ENCODE measurements at places on chromosomes 3 and 15. TPM values are rescaled to one million over a fixed set of nuclear protein-coding genes. Genes with fewer than 3 reads are reported as not detected.

Gene CLRN1
- total RNA-seq, result not detected

Gene NMNAT3
- 1.2 TPM for total RNA-seq

DNA sequence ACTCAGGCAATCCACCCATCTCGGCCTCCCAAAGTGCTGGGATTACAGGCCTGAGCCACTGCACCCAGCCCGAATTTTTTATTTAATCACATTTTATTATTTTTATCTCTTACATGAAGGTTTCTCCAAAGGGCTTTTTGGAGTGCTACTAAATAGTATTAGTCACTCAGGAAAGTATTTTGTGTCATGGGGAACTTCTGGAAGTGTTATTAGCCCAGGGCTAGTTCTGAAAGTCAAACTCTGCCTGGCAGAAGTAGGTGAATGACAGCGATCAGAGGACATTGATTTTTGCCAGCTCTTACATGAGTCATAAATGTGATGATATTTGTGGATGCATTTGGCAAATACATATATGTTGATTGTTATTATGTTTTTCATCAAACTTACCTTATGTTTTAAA, 48.7 kb downstream of the ZPLD1 start:
- peaks cover 10% of the 10 kb centered on the region for H3K27me3 ChIP-seq
- DNase-seq, result no peak
- H3K27ac ChIP-seq, result no peak overlapping the region
- no peaks in the 10 kb centered on the region for H3K36me3 ChIP-seq
- no peak overlapping the region for H3K4me3 ChIP-seq
- peaks cover 2% of the 10 kb centered on the region for H3K4me1 ChIP-seq

Gene HTR3E
- not detected for total RNA-seq

- no peak for DNase-seq
- no peak overlapping the region for H3K4me3 ChIP-seq
- no peaks in the 10 kb centered on the region for H3K4me1 ChIP-seq
- H3K36me3 ChIP-seq, result no peaks in the 10 kb centered on the region
- no peak overlapping the region for H3K27ac ChIP-seq
Observed at GRCh38 chr3:73557986-73558726, 66.6 kb downstream of the PDZRN3 start.

DNA sequence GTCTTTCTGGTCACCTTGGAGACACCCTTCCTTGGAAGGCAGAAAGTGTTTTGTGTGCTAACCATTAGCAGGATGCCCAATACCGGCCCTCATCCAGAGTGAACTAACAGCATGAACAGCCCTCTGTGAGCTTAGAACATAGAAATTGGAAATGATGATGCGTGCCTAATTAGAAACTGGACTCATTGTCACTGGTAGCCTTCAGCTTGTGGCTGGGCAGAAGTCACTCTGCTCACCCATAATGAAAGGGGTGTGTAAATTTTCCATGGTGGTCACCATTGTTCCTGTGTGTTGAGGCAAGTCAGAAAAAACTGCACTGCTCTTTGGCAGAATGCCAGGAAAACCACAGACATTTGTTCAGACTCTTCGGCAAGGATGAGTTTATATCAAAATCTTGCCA, 74.7 kb upstream of the CNTN4 start:
- H3K36me3 ChIP-seq, result no peaks in the 10 kb centered on the region
- H3K27ac ChIP-seq, result no peak overlapping the region

Gene MESP2
- not detected for total RNA-seq

DNA sequence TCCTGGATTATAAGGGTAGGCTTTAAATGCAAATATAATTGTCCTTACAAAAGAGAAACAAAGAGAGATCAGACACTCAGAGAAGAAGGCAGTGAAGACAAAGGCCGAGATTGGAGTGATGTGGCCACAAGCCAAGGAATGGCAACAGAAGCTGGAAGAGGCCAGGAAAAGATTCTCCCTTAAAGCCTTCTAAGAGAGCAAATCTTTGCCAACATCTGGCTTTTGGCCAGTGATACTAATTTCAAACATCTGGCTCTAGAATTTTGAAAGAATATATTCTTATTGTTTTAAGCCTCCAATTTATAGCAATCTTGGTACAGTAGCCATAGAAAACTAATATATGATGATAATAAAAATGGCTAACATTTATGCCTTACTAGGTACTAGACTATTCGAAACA, 615.8 kb upstream of the ZNF385D start:
- H3K4me3 ChIP-seq, result no peak overlapping the region
- no peaks in the 10 kb centered on the region for H3K36me3 ChIP-seq
- H3K27ac ChIP-seq, result no peak overlapping the region
- peaks cover 10% of the 10 kb centered on the region for H3K27me3 ChIP-seq
- H3K4me1 ChIP-seq, result no peaks in the 10 kb centered on the region

- H3K36me3 ChIP-seq, result no peaks in the 10 kb centered on the region
- no peak for DNase-seq
- no peak overlapping the region for H3K4me3 ChIP-seq
- H3K27me3 ChIP-seq, result no peaks in the 10 kb centered on the region
Observed at GRCh38 chr3:97575742-97576141, 188.8 kb upstream of the ARL6 start.

DNA sequence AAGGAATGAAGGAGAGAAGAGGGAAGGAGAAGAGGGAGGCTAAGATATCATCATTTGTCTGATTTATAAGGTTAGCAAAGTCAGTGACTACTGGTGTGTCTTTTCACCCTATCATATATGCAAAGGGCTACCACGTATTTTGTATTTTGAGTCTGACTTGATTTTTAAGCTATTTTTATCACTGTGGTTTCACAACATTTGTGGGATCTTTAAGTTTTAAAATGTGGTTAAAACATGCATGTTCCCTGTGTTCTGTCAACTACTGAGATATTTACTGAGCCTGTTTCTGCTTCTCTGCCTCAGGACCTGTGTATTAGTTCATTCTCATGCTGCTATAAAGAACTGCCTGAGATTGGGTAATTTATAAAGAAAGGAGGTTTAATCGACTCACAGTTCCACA, 22.5 kb upstream of the SPTSSB start:
- DNase-seq, result no peak
- peaks cover 68% of the 10 kb centered on the region for H3K27me3 ChIP-seq
- H3K4me3 ChIP-seq, result no peak overlapping the region
- H3K4me1 ChIP-seq, result peaks cover 32% of the 10 kb centered on the region
- no peak overlapping the region for H3K27ac ChIP-seq

- no peak overlapping the region for H3K27ac ChIP-seq
- peaks cover 56% of the 10 kb centered on the region for H3K27me3 ChIP-seq
- no peaks in the 10 kb centered on the region for H3K36me3 ChIP-seq
- no peak for DNase-seq
- no peak overlapping the region for H3K4me3 ChIP-seq
- peaks cover 9% of the 10 kb centered on the region for H3K4me1 ChIP-seq
Observed at GRCh38 chr3:57157545-57157944, 7.6 kb downstream of the IL17RD start.

DNA sequence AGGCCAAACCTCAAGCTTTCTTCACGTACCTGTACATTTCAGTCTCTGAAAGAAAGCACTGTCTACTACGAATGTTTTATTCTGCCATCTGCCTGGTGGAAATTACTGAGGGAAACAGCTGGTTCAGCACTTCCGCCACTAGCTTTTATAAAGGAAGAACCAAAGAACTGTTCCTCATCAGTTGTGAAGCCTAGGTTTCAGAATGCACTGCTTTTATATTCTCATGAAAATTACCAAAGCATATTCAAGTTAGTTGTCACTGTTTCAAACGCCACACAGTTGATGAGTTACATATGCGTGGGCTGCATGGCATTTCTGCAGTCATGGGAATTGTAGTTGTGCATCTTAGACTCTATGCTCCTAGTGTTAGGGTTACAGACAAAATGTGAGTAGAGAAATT, 21.5 kb upstream of the ZBTB38 start:
- no peak overlapping the region for H3K27ac ChIP-seq
- no peak overlapping the region for H3K4me3 ChIP-seq
- no peak for DNase-seq

DNA sequence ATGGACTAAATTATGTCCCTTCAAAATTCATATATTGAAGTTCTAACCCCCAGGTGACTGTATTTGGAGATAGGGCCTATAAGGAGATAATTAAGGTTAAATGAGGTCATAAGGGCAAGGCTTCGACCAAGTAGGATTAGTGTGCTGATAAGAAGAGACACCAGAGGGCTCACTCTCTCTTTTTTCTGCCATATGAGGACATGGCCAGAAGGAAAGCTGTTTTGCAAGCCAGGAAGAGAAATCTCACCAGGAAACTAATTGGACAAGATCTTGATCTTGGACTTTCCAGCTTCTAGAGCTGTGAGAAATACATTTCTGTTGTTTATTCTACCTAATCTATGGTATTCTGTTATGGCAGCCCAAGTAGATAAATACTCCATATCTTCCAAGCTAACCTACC, 503.6 kb upstream of the NAALADL2 start:
- H3K27me3 ChIP-seq, result no peaks in the 10 kb centered on the region
- no peaks in the 10 kb centered on the region for H3K4me1 ChIP-seq
- no peaks in the 10 kb centered on the region for H3K36me3 ChIP-seq
- no peak for DNase-seq
- H3K27ac ChIP-seq, result no peak overlapping the region

DNA sequence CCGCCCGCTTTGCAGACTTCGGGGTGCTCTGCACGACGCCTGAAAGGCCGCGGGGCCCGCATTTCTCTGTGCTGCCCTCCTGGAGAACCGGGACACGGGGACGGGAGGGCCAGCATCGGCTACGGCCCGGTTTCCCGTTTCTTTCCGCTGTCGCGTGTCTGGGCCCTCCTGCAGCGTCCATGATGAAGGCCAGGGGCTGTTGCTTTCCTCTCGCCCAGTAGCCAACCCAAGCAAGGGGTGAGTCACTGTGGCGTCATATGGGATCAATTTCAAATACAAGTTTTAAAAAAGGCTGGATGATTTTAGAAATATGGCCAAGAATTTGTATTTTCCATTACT, 435 bp downstream of the SLC35G2 start:
- H3K27ac ChIP-seq, result no peak overlapping the region
- DNase-seq, result no peak
- peaks cover 19% of the 10 kb centered on the region for H3K4me1 ChIP-seq
- H3K27me3 ChIP-seq, result peaks cover 37% of the 10 kb centered on the region
- H3K4me3 ChIP-seq, result peak overlapping the region; percentile 82

GRCh38 chr3:74039105-74039504, 414.4 kb upstream of the PDZRN3 start:
- H3K27me3 ChIP-seq, result no peaks in the 10 kb centered on the region
- no peak overlapping the region for H3K27ac ChIP-seq
- no peak overlapping the region for H3K4me3 ChIP-seq
- no peaks in the 10 kb centered on the region for H3K4me1 ChIP-seq
- DNase-seq, result no peak
- H3K36me3 ChIP-seq, result no peaks in the 10 kb centered on the region

DNA sequence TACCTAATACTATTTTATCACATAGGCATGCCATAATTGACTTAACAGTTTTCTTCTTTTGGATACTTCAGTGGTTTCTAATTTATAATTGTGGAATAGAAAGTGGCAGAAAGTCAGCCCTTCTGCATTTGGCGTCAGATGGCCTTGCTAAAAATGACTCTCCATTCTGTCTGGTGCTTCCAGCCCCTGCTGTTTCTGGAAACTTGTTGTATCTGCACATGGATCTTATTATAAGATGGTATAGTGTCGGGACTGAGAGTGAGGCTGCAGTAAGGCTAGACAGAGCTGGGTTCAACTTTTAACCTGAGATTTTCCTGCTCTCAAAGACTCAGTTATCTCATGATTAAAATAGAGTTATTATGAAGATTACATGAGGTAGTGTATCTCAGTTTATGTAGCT, 74.8 kb upstream of the WDR72 start:
- no peak for DNase-seq
- H3K4me1 ChIP-seq, result no peaks in the 10 kb centered on the region
- H3K27me3 ChIP-seq, result no peaks in the 10 kb centered on the region
- no peak overlapping the region for H3K27ac ChIP-seq
- no peaks in the 10 kb centered on the region for H3K36me3 ChIP-seq
- H3K4me3 ChIP-seq, result no peak overlapping the region

- H3K27me3 ChIP-seq, result peaks cover 5% of the 10 kb centered on the region
- DNase-seq, result no peak
- no peak overlapping the region for H3K4me3 ChIP-seq
- H3K4me1 ChIP-seq, result no peaks in the 10 kb centered on the region
- no peak overlapping the region for H3K27ac ChIP-seq
Observed at GRCh38 chr15:60960517-60960916, 268.6 kb downstream of the RORA start.

DNA sequence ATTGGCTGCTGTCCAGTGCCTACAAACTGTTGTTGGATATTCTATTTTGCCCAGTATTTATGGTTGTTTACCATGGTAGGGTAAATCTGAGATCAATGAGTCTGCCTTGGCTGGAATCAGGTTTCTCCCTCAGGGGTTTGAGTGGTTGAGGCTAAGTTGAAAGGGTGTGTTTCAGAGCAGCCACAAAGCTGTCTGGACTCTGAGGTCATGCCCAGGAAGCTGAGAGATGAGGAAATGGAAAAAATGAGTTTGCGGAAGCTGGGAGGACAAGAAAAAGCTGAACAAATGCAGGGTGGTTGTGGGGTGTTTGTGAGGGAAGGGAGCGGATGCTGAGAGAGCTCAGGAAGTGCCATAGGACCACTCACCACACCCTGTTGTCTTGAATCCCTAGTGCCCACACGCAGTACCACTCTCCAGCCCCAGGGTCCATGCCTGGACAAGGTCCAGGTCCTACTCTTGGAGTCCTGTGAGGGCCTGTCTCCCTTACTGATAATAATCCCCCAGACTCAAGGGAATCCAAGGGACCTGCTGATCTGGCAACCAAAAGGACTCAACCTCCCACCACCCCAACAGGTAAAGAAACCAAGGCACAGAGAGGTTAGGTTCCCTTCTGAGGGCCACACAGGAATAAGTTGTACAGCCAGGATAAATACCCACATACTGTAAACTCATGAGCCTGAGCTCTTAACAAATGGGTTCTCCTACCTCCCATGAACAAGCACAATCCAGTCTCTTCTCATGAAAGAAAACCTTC, 81.6 kb downstream of the PPCDC start:
- H3K27ac ChIP-seq, result peak overlapping the region; percentile 82
- peaks cover 17% of the 10 kb centered on the region for H3K27me3 ChIP-seq
- peak overlapping the region; percentile 12 for H3K4me3 ChIP-seq

DNA sequence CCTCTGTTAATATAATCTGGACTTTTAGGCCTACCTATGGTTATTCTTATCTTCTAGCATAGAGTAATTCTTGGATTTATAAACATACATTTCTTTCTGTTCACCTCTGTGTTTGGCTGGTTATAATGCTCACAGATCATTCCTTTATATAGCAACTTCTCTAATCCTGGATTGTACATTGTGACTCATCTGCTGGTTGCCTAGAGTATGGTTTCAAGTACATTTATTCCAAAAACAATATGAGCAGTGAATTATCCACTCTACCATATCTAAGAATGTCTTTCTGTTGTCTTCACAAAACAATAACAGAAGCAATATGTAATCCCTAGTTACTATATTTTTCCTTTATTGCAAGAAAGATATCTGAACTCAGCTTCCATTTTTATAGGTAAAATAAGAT, 35.3 kb downstream of the FSIP1 start:
- no peak for DNase-seq
- H3K36me3 ChIP-seq, result no peaks in the 10 kb centered on the region
- H3K27ac ChIP-seq, result no peak overlapping the region

Gene CCK
- total RNA-seq, result not detected

- H3K36me3 ChIP-seq, result no peaks in the 10 kb centered on the region
- no peak for DNase-seq
Observed at GRCh38 chr15:48634893-48635292, 10.6 kb downstream of the FBN1 start.

Gene CFAP20DC
- total RNA-seq, result 1.8 TPM

- H3K36me3 ChIP-seq, result no peaks in the 10 kb centered on the region
- no peak overlapping the region for H3K27ac ChIP-seq
- no peaks in the 10 kb centered on the region for H3K27me3 ChIP-seq
- no peaks in the 10 kb centered on the region for H3K4me1 ChIP-seq
- no peak for DNase-seq
- no peak overlapping the region for H3K4me3 ChIP-seq
Observed at GRCh38 chr3:155138677-155139076, 58.6 kb downstream of the MME start.

- H3K27ac ChIP-seq, result no peak overlapping the region
- H3K27me3 ChIP-seq, result no peaks in the 10 kb centered on the region
Observed at GRCh38 chr3:78015856-78016255, 976.0 kb downstream of the ROBO2 start.

All from activated naive CD8-positive, alpha-beta T cell treated with anti-CD3 and anti-CD28 coated beads, Interleukin-2, amount 10 ng/mL, durations not matched to agents 7 days and 5 days (primary cell).